Activated CD4-positive, alpha-beta T cell treated with anti-CD3 and anti-CD28 coated beads, Interleukin-2, amount 50 U/mL, for 4 hours (primary cell): ENCODE measurements at places on chromosomes 1 and 21.

DNA sequence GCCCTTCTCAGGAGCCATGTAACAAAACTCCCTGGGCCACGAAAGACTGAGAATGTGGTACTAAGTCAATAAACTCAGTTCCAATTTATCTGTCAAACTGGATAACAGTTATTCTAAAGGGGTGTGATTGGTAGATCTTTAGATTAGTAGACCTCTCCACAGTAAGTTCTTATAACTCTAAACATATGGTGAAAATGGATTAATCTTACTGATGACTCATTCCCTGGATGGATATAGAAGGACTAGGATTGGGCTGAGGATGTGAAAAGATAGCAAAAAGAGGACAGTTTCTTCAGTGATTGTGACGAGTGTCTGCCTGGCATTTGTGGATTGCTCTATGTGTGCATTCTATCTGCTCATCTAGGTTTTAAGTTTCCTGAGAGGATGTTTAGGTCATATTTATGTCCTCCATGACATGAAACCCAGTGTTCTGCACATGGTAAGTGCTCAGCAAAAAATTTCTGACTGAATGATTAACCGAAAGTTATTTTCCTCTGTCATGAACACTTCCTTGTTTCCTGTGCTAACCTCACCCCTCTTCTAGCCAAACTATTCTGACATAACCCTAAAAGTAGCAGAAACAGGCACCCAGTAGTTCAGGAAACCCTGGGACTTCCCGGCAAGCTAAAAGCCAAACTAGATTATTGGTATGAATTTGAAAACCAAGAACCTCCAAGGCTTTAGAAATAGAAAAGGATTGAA is 397.5 kb upstream of the PLXNA2 start:
- DNase-seq = no peak

DNA sequence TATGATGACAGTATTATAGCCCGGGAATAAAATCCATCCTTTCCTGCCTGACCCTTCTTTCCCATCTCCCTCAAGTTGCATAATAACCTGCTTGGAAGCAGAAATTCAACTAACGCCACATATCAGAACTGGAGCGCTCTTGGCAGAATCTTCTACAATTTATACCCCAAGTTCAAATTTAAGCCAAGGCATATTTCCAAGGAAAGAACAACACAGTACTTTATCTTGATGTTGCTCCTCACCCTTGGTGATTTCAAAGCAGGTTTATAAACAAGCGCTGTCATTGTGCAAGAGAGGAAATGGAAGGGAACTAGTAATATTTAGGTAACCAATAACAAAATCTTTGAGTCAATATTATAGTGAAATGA is 38.0 kb upstream of the PTGFRN start:
- DNase-seq = no peak

DNA sequence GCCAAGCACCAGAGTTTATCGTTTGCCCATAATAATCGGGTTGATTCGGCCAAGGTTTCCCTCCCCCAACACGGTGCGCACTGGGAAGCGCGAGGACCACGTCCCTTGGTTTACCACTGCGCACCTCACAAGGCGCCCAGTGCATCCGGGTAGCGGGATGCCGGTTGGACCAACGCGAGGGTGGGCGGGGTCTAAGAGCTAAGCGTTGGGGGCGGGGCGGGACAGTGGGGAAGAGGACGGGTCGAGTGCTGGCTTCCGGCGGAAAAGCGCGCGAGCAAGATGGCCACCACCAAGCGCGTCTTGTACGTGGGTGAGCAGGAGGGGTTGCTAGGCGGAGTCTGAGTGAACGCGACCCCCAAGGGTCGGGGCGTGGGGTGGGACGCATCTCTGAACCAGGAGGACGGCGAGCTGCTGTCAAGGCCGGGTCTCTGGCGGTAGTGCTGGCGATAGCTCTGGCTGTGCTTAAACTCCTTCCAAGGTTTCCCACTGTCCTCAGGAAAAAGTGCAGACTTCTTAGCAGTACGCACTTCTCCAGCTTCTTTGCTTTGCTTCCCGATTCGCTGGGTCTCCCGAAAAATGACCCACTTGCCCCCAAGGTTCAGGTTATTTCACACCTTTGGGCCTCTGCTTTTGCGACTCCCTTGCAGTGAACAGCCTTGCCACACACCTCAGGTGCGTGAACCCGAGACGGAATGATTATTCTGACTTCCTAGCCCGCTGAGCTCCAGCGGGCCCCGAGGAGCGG is at the start of gene PPIE:
Gene PPIE (plus strand): TSS at position 261 of the 745 bp plus-strand sequence. CDS start 19 bp downstream, at position 280.
- DNase-seq = peak; percentile 97

GRCh38 chr1:173408886-173409285 is 68.2 kb upstream of the PRDX6 start:
- no peak for DNase-seq

- DNase-seq = no peak
These were observed 18.6 kb downstream of the NAV1 start for GRCh38 chr1:201557572-201557958.
